Hematopoietic multipotent progenitor cell treated with erythropoietin and hydrocortisone succinate and interleukin-3 and kit ligand, for 15 days (in vitro differentiated cells): ENCODE measurements at places on chromosomes 1 and 21.

DNA sequence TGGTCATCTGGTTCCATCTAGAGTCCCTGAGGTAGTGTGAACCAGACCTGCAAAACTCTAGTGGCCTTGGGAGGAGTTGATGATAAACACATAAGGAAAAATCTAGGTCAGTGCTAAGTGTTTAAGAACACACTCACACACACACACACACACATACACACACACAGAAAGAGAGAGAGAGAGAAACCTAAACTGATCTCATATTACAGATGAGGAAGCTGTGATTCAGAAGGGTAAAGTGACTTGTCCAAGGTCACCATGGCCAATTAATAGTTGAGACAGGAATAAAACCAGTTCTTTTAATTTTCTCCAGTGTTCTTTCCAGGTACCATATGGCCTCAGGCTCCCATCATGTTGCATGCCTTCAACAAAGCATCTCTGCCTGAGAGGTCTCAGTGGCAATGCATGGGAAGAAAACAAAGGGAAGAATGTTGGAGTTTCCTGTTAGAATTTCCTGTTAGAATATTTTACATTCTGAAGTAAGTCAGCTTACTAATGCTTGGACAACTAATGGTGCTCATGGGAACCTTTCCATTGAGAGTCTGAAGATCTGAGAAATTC lies 77.3 kb upstream of the TSPAN2 start:
- DNase-seq = no peak

- no peak for DNase-seq
Measured at GRCh38 chr1:56098946-56099345, 480.4 kb downstream of the PLPP3 start.

DNA sequence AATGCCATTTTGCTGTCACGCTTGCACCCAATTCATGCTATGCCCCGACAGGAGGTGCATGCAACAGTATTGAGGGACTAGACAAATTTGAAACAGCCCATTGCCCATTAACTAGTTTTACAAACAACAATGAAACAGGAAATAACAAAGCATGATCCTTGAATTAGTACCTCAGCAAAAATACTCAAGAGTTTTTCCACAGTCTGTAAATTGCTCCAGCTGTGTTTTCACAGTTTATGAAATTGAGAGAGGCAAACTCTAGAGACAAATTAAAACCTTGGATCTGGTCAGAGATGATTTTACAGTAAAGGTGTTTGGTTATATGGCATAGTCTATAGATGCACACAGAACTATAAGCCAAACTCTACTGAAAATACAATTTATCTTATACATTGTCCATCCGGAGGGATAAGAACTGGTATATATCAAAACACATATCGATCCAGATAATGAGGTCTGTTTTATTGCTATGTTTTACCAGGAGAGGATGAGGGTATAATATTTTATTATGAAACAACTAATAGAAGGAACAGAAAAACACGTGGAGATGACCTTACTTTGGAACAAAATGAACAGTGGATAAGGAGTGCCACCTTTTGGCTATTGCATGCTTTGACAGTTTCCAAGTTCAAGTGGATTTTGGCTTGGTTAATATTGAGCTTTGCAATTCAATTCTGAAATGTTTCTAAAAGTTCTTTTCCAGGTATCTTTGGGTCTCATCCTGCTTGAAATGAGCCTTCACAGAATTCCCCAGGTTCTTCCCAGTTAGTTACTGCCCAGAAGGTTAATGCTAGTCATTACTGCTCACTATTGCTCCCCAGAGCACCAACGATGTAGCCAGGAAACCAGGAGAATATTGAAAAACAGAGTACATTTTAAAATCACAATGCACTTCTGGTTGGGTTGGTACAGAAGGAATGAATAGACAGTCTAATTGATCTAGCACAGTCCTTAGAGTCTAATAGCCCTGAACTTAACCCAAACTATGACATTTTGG lies 45.7 kb downstream of the ZC3H11B start:
- no peak for DNase-seq

DNA sequence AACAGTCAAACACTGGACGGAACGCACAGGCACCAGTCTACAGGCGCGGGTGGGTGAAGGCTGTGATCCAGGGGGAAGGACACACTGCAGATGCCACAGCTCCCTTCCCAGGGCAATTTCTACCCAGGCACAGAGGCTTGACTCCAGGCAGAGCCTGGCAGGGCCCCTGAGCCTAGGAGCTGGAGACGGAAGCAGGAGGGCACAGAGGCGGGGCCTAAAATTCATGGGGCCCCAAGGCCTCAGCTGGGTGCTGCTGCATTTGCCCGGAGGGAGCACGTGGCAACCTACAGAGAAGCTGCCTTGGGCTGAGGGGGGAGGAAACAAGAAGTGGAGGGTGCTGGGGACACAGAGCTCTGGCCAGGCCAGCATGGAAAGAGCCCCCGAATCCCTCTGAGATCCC lies 41.2 kb downstream of the UBE2G2 start:
- DNase-seq = no peak

GRCh38 chr1:78619032-78619431 lies 1.2 kb upstream of the IFI44L start:
- DNase-seq = no peak

DNA sequence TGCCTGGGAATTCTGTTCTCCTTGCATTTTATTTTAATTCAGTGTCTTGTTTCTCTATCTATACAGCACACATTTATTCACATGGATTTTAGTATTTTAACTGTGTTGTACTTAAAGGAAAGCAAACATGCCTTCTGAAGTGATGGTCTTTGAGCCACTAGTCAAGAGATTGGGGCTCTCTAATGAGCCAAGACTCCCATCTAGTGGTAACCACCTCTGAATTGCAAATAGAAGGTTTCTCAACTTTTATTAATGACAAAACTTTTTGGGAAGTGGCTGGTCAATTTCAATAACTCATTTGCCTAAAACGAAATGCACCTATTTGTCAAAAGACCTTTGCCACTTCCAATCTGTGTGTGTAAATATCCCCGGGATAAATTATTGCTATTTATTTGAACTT lies 199.6 kb downstream of the LTN1 start:
- DNase-seq = no peak

GRCh38 chr1:21814241-21814918 lies 2.3 kb downstream of the LDLRAD2 start:
- no peak for DNase-seq

- DNase-seq = no peak
Measured at GRCh38 chr1:160093624-160094290, 4.7 kb downstream of the IGSF8 start.

GRCh38 chr1:54808443-54809207 lies 7.5 kb upstream of the TTC22 start:
- no peak for DNase-seq

DNA sequence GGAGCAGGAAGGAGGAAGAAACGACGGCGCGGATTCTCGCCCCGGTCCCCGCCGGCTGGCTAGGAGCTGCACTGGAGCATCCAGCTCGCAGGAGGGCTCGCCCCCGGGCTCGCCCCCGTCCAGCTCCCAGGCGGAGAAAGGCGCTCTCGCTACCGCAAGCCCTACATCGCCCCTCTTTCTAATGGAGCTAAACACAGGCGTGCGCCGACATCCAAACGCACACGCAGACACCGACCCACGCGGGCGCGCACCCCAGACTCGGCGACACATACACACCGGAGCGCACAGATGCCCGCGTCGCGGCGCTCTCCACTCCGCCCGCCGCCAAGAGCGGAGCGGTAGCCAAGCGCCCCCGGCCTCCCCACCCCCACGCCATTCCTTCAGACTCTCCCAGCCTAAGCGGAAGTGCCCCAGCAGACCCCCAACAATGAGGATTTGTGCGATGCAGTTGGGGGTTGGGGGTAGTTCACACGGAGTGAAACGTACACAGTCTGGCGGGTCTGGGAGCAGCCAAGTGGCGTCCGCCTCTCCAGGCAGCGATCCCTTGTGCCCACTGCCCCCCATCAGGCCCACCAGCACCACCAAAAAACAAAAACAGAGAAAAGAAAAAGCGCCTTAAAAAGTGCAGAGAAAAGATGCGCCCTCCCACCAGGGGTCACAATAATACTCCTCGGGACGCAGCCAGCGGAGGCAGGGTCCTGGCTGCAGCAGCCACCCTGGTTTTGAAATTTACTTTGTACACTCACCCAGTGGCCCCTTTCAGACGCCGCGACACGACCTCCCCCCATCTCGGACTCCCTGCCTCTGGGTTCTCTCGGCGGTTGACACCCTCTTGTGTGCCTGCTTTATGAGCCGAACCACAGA lies 1.4 kb downstream of the DAB1 start:
- no peak for DNase-seq

GRCh38 chr1:162373541-162374260 lies 3.0 kb downstream of the SPATA46 start:
- no peak for DNase-seq

GRCh38 chr1:78370356-78370755 lies 120.4 kb upstream of the PTGFR start:
- DNase-seq = no peak

GRCh38 chr1:87686136-87686495 lies 357.4 kb downstream of the LMO4 start:
- no peak for DNase-seq

- DNase-seq = no peak
Measured at GRCh38 chr1:26184883-26185282, 5.5 kb upstream of the CATSPER4 start.

DNA sequence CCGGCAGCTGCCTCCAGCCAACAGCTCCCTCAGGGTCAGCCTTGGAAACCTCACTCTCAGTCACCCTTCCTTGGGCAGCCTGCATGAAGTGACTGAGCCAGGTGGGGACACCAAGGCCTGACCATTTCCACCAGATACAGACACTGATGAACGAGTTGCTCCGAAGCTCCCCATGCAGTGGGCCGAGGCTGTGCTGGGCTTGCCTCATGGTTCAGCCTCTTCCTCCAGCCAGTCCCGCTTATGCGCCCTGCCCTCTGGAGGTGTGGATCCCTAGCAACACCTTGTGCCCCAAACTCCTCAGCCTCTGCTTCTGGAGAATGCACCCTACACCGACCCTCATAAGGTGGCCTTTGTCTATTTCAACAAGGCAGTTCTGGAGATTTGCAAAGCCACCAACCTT lies 236.0 kb downstream of the RRAGC start:
- no peak for DNase-seq

GRCh38 chr1:170284951-170285350 lies 139.2 kb downstream of the NTMT2 start:
- DNase-seq = no peak

GRCh38 chr1:193083365-193084088 lies 21.7 kb downstream of the GLRX2 start:
- no peak for DNase-seq

DNA sequence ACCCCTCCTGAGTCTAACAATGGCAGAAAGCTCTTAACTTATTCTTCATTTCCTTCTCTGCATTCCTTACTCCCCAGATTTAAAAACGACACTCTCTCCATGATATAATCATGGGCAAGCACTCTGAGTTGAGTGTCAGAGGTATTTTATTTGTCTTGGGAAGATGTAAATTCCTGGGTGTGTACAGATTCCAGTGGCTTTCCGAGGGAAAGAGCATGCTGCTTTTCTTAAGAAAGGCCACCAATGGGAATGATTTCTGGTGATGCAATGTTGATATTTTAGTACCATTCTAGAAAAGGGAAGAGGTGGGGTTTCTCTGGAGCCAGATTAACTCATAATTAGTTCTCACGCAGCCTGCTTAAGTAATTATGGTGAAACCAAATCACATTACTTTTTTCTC lies 47.8 kb upstream of the BTG3 start:
- no peak for DNase-seq

GRCh38 chr1:11175461-11175860 lies 13.7 kb upstream of the ANGPTL7 start:
- no peak for DNase-seq
